Activated CD4-positive, alpha-beta memory T cell treated with anti-CD3 and anti-CD28 coated beads, Interleukin-2, amount 10 ng/mL, durations not matched to agents 7 days and 5 days (primary cell): ENCODE measurements at places on chromosomes 16 and 17. TPM values are rescaled to one million over a fixed set of nuclear protein-coding genes. Genes with fewer than 3 reads are reported as not detected.
A peak's percentile ranks its signal among the peaks of the same experiment; 100 is the strongest.

- H3K27me3 ChIP-seq, result peaks cover 40% of the 10 kb centered on the region
- H3K4me1 ChIP-seq, result peaks cover 17% of the 10 kb centered on the region
- H3K36me3 ChIP-seq, result no peaks in the 10 kb centered on the region
- no peak for DNase-seq
Observed at GRCh38 chr17:1627182-1627981, 1.3 kb downstream of the SLC43A2 start.

AIPL1 gene
- not detected for total RNA-seq

TMEM114 gene
- not detected for total RNA-seq

DNA sequence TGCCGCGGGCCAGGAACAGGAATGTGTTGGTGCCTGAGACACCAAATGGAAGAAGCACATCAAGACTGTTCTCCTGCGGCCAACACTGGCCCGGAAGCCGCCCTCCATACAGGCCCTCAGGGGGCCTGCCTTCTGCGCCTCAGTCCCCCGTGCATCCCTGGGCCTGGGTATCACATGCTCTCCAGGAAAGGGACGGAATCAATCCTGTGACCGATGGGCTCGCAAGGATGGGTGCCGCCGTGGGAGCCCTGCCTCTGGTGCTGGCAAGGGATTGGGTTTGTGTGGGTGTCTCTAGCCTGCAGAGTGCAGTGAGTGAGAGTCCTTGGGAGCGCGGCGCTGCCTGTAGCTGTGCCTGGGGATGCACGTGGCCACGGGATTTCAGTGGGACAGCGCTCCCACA is 19.4 kb downstream of the CIBAR2 start:
- no peak overlapping the region for H3K4me3 ChIP-seq
- no peaks in the 10 kb centered on the region for H3K36me3 ChIP-seq
- no peaks in the 10 kb centered on the region for H3K4me1 ChIP-seq
- no peak for DNase-seq
- H3K27me3 ChIP-seq, result no peaks in the 10 kb centered on the region

GRCh38 chr16:64540434-64540833 is 581.4 kb downstream of the CDH11 start:
- DNase-seq, result no peak
- no peak overlapping the region for H3K27ac ChIP-seq
- no peaks in the 10 kb centered on the region for H3K4me1 ChIP-seq
- no peak overlapping the region for H3K4me3 ChIP-seq
- no peaks in the 10 kb centered on the region for H3K36me3 ChIP-seq
- H3K27me3 ChIP-seq, result no peaks in the 10 kb centered on the region

DNA sequence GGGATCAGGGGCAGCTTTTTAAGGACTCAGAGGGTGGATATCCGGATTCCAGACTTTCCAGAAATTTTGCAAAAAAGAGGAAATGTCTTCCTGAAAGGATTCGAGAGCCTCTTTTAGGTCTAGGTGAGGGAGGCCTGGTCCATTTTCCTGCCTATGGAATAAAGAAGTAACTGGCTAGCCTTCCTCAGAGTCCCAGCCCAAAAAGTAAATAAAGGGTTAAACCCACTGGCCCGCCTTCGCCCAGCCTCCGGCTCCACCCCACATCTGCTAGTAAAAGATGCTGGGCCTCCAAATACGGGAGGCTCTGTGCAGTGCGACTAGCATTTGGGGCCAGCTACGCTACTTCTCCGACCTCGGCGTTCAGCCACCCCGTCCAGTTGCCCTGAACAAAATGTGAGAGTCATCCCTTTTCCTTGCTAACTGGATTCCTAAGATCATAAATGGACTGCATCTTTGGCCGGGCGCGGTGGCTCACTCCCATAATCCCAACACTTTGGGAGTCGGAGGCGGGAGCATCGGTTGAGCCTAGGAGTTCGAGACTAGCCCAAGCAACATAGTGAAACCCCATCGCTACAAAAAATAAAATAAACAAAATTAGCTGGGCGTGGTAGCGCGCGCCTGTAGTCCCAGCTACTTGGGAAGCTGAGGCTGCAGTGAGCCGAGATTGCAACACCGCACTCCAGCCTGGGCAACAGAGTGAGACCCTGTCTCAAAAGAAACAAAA is 824 bp upstream of the MPP2 start:
- peak; percentile 43 for DNase-seq
- peaks cover 56% of the 10 kb centered on the region for H3K27me3 ChIP-seq
- H3K27ac ChIP-seq, result no peak overlapping the region
- H3K4me1 ChIP-seq, result peaks cover 9% of the 10 kb centered on the region
- H3K36me3 ChIP-seq, result no peaks in the 10 kb centered on the region
- no peak overlapping the region for H3K4me3 ChIP-seq

DNA sequence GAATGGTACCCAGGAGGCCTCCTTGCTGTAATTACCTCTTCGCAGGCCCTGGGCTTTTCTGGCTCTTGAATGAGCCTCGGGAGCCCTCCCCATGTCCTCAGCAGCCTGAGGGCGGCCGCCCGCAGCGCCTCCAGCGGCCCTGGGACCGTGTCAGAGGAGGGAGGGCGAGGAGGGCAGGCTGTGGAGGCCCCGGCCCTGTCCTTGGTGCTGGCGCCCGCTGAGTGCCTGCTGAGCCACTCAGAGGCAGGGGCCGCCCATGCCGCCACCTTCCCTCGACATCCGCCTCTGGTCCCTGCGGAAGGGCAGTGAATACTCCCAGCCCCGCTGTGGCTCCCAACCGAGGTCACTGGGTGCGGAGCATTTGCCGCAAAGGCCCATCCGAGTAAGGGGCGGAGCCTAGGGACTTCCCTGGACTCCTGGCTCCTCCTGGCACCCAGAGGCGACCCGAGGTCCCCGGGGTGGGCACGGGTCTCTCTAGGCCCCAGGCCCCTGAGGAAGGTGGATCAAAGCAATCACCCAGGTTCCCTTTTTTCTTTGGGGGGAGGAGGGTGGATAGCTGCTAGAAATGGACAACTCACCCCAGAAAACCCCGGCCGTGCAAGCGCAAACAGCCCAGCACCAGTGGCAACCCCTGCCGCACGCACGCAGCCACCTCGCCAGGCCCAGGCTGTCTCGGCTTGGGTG is 2.8 kb downstream of the RBFOX3 start:
- no peak for DNase-seq
- H3K27me3 ChIP-seq, result peaks cover 34% of the 10 kb centered on the region
- no peaks in the 10 kb centered on the region for H3K4me1 ChIP-seq
- H3K4me3 ChIP-seq, result no peak overlapping the region
- no peaks in the 10 kb centered on the region for H3K36me3 ChIP-seq

DNA sequence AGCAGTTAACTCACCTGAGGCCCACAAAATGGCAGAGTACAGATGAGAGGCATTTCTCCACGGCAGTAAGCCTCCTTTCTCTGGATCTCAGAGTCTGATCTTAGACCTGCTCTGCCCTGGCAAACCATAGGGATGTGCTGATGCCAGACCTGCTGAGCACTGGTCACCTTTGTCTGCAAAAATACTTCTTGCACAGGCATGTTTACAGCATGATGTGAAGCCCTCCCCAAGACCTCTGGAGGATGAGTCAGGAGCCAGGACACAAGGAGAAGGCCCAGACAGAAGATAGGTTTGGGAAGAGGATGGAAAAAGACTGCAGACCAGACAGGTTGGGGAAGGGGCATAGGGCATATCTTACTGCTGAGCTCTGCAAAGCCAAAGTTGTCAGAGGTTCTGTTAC is 426.6 kb downstream of the PMP22 start:
- no peaks in the 10 kb centered on the region for H3K36me3 ChIP-seq
- no peaks in the 10 kb centered on the region for H3K4me1 ChIP-seq
- H3K27ac ChIP-seq, result no peak overlapping the region
- H3K27me3 ChIP-seq, result peaks cover 3% of the 10 kb centered on the region

LPO gene
- total RNA-seq, result not detected

DNA sequence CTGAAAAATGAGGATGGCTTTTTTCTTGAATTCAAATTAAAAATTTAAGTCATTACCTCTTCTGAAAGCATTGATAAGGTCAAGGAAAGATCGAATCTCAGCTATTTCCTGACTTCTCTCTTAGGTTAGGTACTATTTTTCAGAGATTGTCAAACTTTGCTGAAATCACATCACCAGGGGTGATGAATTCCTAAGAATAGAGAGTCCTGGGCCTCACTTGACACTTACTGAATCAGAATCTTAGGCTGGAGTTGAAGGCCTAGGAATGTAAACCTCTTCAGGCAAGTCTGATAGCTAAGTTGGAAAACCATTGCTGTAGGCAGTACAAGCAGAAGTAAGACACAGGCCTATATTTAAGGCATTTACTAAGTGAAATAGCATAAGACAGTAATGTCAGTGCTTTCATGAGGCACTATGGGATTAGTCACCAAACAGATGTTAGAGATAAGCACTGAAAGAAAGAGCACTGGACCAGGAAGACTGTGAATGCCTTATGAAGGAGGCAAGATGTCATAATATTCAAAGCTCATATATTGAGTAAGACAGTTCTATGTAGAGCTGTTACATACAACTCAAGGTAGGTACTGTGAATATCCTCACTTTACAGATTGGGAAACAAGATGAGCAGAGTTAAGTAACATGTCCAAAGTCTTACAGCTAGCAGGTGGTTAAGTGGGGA is 21.5 kb downstream of the DCAF7 start:
- no peaks in the 10 kb centered on the region for H3K27me3 ChIP-seq
- DNase-seq, result no peak
- H3K27ac ChIP-seq, result no peak overlapping the region
- H3K4me1 ChIP-seq, result peaks cover 18% of the 10 kb centered on the region
- H3K36me3 ChIP-seq, result peaks cover 5% of the 10 kb centered on the region
- no peak overlapping the region for H3K4me3 ChIP-seq

PRR15L gene
- total RNA-seq, result not detected

- no peaks in the 10 kb centered on the region for H3K36me3 ChIP-seq
- H3K4me3 ChIP-seq, result no peak overlapping the region
- H3K27me3 ChIP-seq, result peaks cover 11% of the 10 kb centered on the region
- H3K4me1 ChIP-seq, result no peaks in the 10 kb centered on the region
Observed at GRCh38 chr17:79042421-79043190, 18.6 kb downstream of the C1QTNF1 start.

TPSD1 gene
- total RNA-seq, result not detected

KRTAP1-5 gene
- not detected for total RNA-seq

CES1 gene
- 3.4 TPM for total RNA-seq

GRCh38 chr16:31052114-31052513 is 18.8 kb downstream of the STX4 start:
- H3K36me3 ChIP-seq, result no peaks in the 10 kb centered on the region
- no peak overlapping the region for H3K4me3 ChIP-seq
- DNase-seq, result no peak
- H3K27me3 ChIP-seq, result peaks cover 2% of the 10 kb centered on the region
- peaks cover 20% of the 10 kb centered on the region for H3K4me1 ChIP-seq

C16orf46 gene
- total RNA-seq, result not detected

PRRT2 gene
- total RNA-seq, result 1.0 TPM

DNA sequence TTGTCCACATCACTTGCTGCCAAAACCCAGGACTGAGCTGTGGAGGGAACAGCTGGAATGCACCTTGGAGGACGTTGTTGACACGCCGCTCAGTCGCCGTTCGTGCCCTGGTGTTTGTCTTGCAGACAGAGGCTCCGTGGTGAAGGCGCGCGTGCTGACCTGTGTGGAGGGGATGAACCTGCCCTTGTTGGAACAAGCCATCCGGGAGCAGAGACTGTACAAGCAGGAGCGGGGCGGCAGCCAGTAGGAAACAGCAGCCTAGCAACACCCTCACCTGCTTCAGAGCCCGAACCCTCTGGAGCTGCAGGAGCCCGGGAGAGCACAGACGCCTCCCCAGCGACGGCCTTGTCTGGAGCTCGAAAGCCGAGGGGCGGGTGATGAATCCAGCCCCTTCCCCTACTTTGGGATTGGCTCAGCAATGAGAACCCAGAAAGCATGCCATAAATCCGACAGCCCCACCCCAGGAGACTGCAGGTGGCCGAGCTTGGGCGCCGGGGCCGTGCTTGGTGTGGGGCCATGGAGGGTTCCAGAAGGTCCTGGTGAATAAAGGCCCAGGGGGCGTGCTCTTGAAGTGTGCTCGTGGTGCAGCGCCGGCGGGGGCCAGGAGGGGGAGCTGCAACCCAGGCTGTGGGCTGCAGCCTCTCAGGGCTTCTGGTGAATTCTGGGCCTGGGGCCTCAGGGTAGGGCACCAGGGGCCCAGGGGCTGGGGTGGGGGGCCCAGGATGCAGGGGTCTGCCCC is 470 bp upstream of the CDK3 start:
- H3K27ac ChIP-seq, result no peak overlapping the region
- H3K4me1 ChIP-seq, result peaks cover 17% of the 10 kb centered on the region
- no peaks in the 10 kb centered on the region for H3K36me3 ChIP-seq

- H3K36me3 ChIP-seq, result no peaks in the 10 kb centered on the region
- H3K27me3 ChIP-seq, result no peaks in the 10 kb centered on the region
- H3K27ac ChIP-seq, result no peak overlapping the region
- DNase-seq, result no peak
Observed at GRCh38 chr17:64449545-64449944, 630 bp downstream of the MILR1 start.

GRCh38 chr17:63817736-63818385 is 9.4 kb upstream of the PSMC5 start:
- H3K27ac ChIP-seq, result peak overlapping the region; percentile 59
- no peak for DNase-seq
- H3K4me3 ChIP-seq, result no peak overlapping the region
- peaks cover 91% of the 10 kb centered on the region for H3K36me3 ChIP-seq
- no peaks in the 10 kb centered on the region for H3K27me3 ChIP-seq

SOX15 gene
- total RNA-seq, result 0.30 TPM

GRCh38 chr17:15112846-15113617 is 152.1 kb downstream of the PMP22 start:
- no peak overlapping the region for H3K4me3 ChIP-seq
- no peak for DNase-seq
- no peaks in the 10 kb centered on the region for H3K27me3 ChIP-seq
- no peaks in the 10 kb centered on the region for H3K36me3 ChIP-seq
- no peak overlapping the region for H3K27ac ChIP-seq

GRCh38 chr16:119295-119694 is 19.2 kb downstream of the NPRL3 start:
- H3K27me3 ChIP-seq, result no peaks in the 10 kb centered on the region
- no peak for DNase-seq
- H3K4me3 ChIP-seq, result no peak overlapping the region
- H3K4me1 ChIP-seq, result no peaks in the 10 kb centered on the region
- peaks cover 4% of the 10 kb centered on the region for H3K36me3 ChIP-seq

TEKT3 gene
- 0.25 TPM for total RNA-seq

SMARCD2 gene
- 152 TPM for total RNA-seq

DNA sequence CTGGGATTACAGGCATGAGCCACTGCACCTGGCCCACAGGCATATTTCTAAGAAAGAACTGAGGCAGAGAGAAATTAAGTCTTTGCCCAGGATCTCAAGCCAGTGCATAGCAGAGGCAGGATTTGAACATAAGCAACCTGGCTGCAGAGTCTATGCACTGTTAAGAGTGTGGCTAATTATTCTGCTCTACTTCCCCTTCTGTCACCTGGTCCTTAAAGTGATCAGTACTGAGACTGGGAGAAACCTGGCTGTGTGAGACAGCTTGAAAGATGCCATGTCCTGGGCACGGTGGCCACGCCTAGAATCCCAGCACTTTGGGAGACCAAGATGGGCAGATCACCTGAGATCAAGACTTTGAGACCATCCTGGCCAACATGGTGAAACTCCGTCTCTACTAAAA is 58.1 kb downstream of the IQCK start:
- H3K27ac ChIP-seq, result no peak overlapping the region
- no peak for DNase-seq

NFE2L1 gene
- total RNA-seq, result 70.2 TPM

GRCh38 chr16:71574702-71575101 is 2.2 kb downstream of the TAT start:
- H3K27me3 ChIP-seq, result peaks cover 25% of the 10 kb centered on the region
- no peak for DNase-seq
- no peaks in the 10 kb centered on the region for H3K36me3 ChIP-seq
- H3K4me1 ChIP-seq, result no peaks in the 10 kb centered on the region
- no peak overlapping the region for H3K4me3 ChIP-seq
- H3K27ac ChIP-seq, result no peak overlapping the region

GRCh38 chr17:13634021-13634420 is 32.3 kb upstream of the HS3ST3A1 start:
- H3K4me3 ChIP-seq, result no peak overlapping the region
- H3K27me3 ChIP-seq, result no peaks in the 10 kb centered on the region
- H3K27ac ChIP-seq, result no peak overlapping the region
- no peak for DNase-seq
